CD4-positive, alpha-beta T cell treated with Interleukin-21 for 1 hour (primary cell): ENCODE measurements at places on chromosomes 4 and X.

DNA sequence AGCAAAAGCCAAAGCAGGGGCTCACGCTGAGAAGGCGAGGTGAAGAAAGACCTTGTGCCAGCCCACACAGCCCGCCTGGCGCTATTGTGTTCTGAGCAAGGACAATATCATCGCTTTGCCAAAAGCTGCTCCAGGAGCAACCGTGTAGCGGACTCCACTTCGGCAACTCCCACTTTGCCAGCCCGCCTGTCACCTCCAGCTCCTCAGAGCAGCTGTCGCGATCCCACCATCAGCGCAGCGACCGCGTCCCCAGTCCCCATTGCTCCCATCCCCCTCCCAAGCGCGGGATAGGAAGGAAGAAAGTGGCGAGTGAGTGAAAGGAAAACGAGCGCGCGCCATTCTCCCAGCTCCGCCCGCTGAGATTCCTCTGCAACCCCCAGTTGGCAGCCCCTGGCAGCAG is 759 bp downstream of the ZC4H2 start:
- peak; percentile 13 for DNase-seq

- peak; percentile 7 for DNase-seq
Observed at GRCh38 chr4:2689825-2690700, 66.1 kb downstream of the TNIP2 start.

DNA sequence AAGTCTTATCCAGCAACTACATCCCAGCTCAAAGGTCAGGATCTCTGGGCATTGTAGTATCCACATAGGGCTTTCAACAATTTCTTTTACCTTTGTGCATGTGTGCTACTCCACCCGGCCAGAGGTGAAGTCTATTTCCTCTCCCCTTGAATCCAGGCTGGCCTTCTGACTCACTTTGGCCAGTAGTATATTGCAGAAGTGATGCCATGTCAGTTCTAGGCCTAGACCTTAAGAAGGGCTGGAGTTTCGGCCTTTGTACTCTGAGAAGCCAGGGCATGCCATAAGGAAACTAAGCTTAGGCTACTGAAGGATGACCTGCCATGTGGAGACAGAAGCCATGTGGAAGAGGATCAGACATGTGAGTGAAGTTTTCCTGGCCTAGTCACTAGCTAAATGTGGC is 191.2 kb upstream of the ATP6AP2 start:
- no peak for DNase-seq

DNA sequence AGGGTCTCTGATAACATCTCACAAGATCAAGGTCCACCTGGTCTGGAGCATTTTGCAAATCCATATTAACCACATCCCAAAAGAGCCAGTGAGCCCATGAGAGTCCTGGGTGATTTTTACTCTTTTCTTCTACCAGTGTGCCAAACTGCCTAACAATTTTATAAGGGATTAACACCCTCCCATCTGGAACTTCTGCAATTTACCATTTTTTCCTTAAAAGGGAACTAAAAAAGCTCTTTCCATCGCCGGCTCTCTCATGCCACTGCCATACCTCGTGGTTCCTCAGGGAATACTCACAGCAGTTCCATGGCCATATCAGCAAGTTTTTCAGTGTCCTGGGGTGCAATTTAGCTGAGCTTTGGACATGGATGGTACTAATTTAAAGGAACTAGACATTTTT is 55.7 kb downstream of the SEPSECS start:
- no peak for DNase-seq

DNA sequence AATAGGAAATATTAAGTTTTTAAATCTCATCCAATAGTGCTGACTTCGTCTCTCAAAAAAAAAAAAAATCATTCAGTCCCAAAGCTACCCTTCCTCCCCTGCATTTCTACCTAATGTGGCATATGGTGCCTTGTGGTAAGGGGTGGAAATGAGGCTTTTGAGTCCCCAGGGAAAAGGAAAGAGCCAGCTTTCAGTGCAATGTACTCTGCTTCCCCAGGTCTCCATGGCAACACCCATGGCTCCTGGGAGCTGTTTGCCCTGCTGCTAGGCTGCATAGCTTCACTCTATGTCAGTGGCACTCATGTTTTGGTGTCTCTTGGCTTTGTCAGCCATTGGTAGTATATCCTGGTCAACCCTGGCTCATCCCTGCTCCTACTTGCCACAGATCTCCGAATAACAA is 175.9 kb downstream of the SLC39A8 start:
- DNase-seq: no peak

DNA sequence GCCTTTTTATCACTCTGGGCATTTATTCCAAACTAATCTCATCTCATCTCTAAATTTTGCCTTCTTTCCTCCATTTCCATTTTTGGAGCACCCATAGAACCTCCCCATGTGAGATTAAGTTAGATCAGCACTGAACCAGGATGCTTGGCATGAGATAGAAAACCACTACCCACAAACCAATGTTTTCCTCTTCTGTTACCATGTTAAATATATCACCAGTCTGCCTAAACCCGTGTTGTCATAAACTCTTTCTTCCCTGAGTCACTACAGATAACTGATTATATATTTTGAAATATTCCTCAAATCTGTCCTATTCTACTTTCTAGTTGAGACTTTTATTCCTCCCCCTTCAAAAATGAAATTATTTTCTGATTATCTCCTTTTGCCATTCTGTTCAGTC is 37.6 kb downstream of the GABRB1 start:
- DNase-seq: no peak

GRCh38 chr4:2263926-2264321 is 2.0 kb upstream of the MXD4 start:
- DNase-seq: no peak

GRCh38 chr4:143025081-143025704 is 159.5 kb upstream of the USP38 start:
- DNase-seq: no peak

DNA sequence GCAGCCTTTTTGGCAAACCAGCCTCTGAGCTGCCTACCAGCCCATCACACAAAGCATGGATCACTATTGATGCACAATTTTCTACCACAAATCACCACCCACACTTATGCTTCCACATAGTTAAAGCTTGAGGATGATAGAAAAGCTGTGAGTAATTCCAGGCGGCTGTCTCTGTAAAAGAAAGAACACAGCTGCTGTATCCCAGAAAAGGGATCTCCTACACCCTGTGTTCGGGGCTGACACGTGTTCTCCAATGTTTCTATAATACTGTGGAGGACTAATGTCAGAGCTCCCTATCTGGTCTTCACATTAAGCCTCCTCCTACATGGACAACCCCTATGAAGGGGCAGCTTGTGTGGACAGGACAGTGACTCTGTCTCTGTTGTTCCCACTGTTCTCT is 12.5 kb upstream of the BRS3 start:
- DNase-seq: no peak

- peak; percentile 75 for DNase-seq
Observed at GRCh38 chrX:15336023-15336413, 695 bp upstream of the PIGA start.
